Stimulated activated CD8-positive, alpha-beta memory T cell treated with anti-CD3 and anti-CD28 coated beads, Interleukin-12 subunit alpha, Interleukin-12 subunit beta, amount 100 ng/mL, for 4 hours (primary cell): ENCODE measurements at places on chromosomes 6 and 20.

- DNase-seq = no peak
Observed at GRCh38 chr6:20438462-20439070, 36.9 kb downstream of the E2F3 start.

DNA sequence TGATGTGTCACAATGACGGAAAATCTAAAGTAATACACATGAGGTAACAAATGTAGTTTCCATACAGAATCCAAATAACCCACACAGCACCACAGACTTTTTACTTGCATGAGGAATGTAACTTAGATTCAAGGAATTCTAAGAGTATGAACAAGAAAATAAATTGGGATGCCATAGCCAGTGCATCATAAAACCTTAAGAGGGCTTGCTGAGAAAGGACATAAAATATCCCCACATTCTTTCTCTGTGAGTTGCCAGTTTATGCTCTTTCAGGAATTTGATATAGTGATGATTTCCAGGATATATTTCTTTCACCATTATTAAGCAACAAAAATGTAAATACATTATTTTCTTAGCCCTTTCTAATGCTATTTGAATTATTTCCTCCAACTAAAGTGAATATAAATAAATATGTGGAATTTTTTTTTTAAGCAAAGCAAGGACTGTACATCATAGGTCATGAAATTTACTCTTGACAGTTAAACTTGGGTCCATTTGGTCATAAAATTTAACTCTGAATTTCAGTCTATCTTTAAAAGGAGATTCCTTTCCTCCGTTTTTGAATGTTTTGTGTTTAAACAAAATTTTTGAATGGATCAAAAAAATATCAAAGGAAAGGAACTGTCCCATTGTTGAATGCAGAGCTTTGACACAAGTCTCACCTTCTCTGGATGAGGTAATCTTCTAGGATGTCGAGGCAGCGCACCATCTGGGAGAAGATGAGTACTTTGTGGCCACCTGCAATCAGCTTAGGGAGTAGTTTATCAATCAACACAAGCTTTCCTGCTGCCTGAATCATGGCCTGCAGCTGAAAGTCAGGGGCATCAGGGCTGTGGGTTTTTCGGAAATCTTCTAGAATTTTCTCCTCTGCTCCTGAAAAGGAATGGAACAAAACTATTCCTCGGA lies 116.3 kb upstream of the EMILIN3 start:
- DNase-seq = no peak

- no peak for DNase-seq
Observed at GRCh38 chr20:38173237-38174156, 8.4 kb upstream of the TGM2 start.

DNA sequence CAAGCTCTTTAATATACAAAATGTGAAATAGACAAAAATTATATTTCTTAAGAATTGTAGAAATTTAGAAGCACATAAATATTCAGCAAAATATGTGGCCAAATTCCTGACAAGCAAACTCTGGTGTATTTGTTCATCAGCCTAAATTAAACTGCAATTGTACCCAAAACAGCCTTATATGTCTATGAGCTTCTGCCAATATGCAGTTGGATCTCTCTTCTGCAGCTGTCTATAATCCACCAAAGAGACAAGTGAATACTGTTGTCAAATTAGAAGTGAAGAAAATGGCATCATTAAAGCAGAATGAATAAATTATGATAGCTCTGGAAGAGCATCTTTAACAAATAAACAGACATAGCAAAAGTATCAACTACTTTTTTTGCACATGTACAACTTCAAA lies 755.7 kb downstream of the GRIK2 start:
- DNase-seq = no peak

DNA sequence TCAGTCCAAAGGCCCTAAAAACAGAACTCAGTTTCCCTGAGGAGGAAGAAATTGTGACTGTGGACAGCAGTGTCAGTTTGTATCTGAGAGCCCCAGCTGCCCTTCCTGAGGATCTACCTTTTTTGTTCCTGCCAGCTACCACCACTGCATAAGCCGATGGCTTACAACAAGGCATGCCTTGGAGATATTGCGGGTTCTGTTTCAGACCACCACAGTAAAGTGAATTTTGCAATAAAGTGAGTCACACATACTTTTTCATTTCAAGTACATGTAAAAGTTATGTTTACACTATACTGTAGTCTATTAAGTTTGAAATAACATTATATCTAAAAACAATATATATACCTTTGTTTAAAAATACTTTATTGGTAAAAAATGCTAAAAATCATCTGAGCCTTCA lies 9.6 kb upstream of the CST3 start:
- DNase-seq = no peak

DNA sequence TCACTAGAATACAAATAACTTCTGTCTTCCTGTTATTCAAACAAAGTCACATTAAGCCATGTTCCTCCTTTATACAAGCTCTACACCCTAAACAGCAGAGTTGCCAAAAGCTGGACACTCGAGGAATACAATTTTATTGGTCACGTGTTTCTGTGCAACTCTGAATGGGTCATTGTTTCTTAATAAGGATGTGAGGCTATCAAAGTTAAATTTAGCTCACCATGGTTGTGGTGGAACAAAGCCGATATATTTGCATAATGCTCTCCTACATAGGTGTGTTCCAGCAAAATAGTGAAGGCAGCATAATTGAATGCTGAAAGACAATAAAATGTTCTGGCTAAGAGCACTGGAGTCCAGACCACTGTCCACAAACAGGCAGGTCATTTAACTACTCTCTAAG lies 36.9 kb upstream of the CD2AP start:
- DNase-seq = no peak

- DNase-seq = no peak
Observed at GRCh38 chr6:161105408-161105807, 113.8 kb downstream of the MAP3K4 start.

DNA sequence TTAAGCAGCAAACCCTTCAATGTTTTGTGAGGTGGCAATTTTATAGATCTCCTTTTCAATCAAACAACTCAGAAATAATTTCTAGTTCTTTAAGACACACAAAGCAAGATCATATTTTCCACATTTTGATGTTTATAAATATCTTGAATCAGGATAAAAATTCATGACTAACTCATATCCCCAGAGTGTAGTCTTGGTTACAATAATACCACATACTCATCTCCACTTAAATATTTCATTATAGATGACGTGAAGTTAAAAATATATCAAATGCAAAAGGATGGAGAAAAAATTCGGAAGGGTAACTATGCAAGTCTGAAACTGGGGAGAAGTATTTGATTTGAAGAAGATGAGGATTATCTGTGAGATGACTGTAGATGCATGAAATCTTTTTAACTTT lies 59.8 kb upstream of the HIVEP1 start:
- DNase-seq = no peak

DNA sequence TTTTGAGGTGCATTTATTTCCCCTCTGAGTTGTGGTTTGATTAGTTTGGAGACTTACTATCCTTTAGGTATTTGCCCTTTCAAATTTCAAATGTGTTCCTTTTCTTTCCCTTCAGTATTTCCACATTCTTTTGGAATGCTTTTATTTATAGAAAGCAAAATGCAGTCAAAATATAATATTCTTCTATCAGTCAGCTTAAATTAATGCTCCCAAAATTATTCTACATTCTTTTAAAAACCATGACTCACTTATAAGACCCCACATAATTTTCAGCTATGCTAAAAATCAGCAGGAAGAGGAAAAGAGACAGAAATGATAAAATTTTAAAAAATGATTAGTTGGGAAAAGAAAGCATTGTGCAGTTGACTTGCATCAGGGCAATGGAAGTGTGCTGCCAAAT lies 180.0 kb upstream of the SMLR1 start:
- no peak for DNase-seq

GRCh38 chr6:37126493-37126958 lies 43.4 kb upstream of the PIM1 start:
- DNase-seq = no peak
